CD4-positive, alpha-beta memory T cell (primary cell): ENCODE measurements at places on chromosomes 16 and 17.

GRCh38 chr16:7333180-7333725, 608 bp downstream of the RBFOX1 start:
- DNase-seq, result no peak

GRCh38 chr16:10078541-10078949, 103.7 kb downstream of the GRIN2A start:
- DNase-seq, result no peak

DNA sequence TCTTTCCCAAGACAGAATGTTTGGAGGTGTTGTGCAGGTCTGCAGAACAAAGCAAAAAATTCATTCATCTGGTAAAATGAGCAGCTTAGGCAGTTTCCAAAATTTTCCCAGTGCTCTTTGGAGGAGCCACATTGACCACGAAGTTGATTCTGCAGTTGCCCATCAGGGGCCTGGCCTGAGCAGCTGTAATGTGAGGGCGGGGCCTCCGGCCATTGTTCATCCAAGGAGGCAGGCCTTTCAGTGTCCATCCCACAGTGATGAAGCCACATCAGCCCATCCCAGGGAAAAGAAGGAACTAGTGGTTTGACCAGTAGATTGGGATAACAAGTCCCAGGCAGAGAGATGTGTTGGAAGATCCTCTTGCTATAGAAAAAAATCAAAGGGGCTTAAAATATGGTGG, 10.1 kb downstream of the UBFD1 start:
- DNase-seq, result no peak

DNA sequence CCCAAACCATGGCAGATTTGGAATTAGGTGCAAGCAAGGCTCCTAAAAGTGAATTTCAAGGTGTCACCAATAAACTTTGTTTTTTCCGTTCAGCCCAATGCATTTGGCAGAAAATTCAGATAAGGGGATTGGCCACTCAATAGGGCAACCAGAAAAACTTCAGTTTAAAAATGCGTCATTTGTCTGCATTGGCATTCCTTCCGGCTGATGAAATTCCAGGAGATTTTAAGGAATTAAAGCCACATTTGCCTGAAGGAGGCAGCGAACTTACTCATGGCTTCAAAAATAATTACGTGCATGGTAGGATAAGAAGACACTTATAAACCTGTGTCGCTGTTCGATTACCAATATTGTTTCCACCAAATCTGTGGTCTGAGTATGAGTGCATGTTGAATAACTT, 151.9 kb downstream of the SALL1 start:
- no peak for DNase-seq

DNA sequence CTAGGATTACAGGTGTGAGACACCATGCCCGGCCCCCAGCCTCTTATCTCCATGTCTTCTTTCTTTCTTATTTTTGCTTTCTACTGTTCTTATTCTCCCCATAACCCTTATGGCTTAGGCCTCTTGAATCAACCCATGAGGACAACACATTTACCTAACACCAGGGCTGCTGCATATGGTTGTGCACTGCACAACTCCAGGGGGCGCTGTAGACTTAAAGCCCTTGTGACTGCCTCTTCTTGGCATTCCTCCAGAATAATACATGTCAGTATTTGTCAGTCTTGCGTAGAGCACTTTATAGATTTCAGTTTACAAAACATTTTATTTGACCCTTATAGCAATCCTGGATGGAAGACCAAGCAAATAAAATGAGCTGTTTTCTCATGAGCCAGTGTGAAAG, 225.0 kb upstream of the SALL1 start:
- no peak for DNase-seq

DNA sequence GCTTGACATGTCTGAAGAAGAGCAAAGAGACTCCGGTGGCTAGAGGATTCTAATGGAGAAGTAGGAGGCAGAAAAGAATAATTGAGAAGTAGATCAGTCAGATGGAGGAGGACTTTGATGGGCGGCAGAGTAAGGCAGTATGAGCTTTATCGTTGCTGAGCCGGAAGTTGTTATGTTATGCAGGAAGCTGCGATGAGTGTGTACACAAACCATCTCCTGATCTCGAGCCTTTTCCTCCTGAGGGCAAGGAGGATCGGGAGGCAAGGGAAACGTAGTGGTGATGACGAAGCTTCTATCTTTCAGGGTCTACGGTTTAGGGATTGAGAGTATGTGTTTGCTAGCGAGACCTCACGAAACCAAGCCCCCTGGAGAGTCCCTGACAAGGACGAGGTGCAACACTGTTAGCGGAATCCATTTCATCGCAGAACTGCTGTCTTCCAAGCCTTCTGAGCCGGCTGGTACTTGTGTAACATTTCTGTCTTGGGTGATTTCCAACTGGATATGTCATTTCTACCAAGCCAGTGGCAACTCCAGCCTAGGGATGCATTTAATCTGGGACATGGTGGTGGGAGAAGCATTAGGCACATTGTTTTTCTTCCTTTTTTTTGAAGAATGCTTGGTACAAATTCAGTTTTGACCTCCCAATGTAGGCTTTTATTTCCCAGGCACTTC, 45.5 kb downstream of the RBFOX1 start:
- no peak for DNase-seq

DNA sequence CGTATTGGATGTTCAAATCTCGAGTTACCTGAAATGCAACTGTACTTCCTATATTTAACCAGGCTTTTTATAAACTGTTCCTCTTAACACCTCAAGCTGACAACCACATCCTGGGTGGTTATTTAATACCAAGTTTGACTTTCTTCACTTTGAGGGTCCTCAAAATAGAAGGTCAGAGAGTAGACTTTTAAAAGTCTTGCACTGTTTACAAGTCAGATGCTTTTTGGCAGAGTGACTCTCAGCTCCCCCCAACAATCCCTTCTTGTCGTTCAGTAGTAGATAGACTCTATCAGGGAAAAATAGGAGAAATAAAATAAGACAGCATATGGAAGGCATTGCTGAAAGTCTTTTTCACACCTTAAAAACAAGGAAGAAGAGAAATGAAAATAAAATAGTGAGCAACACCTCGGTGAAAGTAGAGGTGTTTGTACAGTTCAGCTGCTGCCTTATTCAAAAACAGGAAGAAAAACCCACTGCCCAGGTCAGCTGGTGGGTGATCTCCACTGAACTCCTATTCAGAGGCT, 650.4 kb downstream of the WWOX start:
- DNase-seq, result peak; percentile 39

DNA sequence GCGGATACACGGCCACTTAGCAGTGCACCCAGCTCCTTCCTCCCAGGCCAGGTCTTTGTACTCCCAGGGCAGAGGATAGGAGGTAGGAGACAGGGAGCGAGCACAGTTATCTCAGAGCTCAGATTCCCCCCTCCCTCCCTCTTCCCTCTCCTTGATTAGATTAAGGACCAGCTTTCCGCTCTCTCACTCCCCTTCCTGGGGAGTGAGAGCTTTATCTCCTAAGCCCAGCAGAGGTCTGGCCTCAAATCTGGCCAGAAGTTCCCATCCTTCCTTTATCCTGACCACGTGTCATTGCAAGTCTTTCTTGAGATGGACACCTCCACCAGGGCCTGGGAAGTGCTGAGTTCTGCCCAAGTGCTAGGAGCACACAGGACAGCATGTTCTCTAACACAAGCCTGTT, 5.1 kb downstream of the ARL4D start:
- DNase-seq, result no peak

GRCh38 chr16:31451681-31452351, 7.5 kb upstream of the ARMC5 start:
- no peak for DNase-seq

DNA sequence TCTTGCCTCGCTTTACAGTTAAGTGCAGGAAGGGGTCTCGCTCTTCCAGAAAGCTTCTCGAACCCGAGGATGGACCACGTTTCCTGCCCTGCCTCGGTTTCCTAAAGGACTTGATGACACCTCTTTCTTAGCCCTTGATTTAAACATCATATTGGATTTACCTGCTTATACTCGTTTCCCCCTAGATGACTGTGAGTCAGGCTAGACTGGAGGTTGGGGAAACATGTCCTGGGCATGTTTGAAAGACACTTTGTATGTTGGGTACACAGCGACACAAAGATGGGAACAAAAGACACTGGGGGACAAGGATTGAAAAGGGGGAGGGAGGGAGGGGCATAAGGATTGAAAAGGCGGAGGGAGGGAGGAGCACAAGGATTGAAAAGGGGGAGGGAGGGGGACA, 30.0 kb downstream of the SDK2 start:
- DNase-seq, result no peak

DNA sequence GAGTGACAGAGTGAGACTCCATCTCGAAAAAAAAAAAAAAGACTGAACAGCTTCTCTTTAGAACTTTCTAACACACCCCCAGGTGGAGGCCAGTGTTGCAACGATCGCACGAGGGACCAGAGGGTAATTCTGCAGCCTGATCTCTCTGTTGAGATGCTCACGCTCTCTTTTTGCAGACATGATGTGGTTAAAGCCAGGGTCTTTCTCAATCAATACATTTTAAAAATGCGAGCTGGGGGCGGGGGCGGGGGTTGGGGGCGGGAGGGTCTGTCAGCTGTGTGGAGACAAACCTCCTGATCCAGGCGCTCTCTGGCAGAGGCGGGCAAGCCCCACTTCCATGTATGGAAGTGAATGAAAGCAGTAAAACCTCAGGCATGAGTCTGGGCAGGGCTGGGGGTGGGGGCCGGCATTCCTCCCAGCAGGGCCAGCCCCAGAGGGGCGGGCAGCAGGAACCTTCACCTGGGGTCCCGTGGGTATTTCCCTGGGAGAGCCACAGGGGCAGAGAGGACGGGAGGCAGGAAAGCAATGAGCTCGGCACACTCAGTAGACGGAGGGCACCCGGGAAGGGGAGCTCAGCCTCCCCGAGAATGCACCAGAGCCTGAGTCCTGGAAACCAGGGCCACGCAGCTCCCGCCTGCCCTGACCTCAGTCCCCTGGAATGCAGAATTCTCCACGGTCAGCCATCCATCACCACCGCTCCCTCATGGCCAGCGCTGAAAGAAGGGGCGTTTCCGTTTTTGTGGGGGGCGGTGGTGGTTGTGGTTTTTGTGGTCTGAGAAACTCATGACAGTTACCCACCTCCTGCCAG, 28.0 kb downstream of the NXN start:
- no peak for DNase-seq

DNA sequence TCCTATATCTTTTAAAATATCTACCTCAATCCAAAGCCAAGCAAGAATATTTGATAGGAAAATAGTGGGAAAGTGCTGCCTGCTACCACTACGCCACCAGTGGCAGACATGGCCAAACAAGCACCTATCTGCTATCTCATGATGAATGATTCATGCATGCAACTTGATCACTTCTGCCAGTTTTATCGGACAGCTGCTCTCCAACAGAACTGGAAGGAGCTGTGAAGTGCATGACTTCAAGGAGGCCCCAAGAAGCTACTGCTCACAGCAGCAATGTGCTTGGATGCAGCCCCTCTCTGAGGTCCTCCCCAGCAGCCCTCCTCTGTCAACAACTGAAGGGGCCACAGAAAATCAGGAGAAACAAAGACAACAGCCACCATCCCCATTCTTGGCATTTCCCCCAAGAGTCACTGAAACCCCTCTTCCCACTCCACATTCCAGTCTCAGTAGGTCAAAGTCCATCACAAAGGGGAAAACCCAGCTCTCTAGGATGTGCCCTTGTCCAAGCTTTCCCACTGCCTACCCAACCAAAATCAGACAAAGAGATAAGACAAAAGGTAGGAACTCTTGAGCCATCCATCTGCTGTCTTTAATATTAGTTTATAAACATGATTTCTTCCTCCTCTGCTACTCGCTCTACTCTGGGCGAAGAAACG, 215.3 kb downstream of the C16orf78 start:
- no peak for DNase-seq

DNA sequence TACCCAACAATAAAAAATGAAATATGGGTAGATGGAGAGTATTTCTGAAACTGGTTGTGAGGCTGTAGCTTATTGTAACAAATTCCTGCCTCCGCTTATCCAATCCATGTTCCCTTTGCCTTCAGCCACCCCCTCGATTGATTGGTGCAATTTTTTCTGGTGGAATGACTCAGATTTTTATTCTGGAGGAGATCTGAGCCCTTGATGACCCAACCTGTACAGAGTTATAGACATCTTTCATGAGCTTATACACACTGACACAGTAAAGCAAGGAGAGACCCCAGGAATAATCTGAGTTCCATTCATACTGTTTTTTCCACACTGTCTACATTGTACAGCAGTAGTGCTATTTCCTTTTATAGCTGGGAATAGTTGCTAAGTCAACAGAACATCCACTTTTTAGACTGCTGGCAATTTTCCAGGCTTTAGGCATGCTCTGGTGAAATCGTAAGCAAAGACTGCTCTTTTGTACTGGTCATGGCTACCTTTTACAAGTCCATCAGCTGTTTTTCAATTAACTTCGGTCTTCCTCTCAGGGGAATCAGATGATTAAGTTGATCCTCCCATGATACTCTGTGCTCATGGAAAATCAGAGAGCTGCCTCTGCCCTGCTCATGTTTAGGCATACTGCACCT, 30.1 kb downstream of the CCL4 start:
- no peak for DNase-seq

GRCh38 chr16:82945420-82946101, 318.8 kb downstream of the CDH13 start:
- DNase-seq, result peak; percentile 21

DNA sequence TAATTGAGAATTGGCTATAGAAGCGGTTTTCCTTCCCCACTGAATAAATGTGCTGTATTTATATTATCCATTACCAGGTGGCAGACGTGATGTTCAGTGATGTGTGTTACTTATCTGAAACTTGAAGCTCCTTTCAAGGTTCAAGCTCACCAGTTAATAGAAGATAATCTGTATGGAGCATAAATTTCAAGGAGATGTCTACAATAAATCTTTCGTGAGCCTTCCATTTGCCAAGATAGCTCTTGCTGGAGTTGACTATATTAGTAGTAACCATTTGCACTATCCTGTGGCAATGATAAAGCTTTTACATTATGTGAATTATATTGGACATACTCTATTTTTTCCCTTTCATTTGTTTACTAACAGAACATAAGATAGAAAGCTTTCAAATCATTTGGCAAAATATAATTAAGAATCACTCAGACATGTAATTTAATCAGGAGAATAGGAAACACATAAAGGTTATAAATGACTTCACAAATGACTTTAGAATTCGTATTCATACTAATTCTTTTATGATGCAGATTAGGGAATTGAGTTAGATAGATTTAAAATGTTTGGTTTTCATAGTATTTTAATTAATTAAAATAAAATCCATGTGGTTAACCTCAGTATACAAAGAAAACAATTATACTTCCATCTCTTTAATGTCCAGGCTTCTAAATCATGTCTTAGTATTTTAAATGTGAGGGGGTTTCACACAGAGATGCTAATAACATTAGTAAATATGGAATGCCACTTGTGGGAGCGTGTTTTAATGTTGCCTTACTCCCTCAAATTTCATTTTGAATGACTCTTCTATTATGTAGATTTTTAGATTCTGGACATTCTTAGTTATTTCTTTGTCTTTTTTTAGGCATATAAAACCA, 664.4 kb upstream of the CDH8 start:
- no peak for DNase-seq

GRCh38 chr16:7534749-7535148, 202.1 kb downstream of the RBFOX1 start:
- no peak for DNase-seq

- DNase-seq, result no peak
These were observed 171.6 kb downstream of the PRKCB start for GRCh38 chr16:24007391-24007790.

DNA sequence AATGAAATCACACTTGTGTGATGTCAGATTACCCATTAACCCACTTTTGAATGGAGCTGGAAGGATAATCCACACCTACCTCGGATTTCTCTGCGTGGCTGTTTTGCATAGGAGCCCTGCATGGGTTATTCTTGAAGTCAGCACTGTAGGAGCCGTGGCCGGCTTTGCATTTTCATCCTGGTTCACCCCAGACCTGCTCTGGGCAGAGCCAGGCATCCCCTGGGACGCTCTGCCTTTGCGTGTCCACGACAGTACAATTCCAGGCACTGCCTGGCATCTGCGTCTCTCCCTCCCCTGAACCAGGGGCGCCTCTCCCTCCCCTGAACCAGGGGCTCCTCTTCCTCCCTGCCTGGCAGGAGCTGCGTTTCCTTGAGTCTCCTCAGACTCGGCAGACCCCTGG, 29.7 kb upstream of the ZNF750 start:
- no peak for DNase-seq
